ENCODE measurements at places on chromosomes 2 and 18. TPM values are rescaled to one million over a fixed set of nuclear protein-coding genes. Genes with fewer than 3 reads are reported as not detected.

DNA sequence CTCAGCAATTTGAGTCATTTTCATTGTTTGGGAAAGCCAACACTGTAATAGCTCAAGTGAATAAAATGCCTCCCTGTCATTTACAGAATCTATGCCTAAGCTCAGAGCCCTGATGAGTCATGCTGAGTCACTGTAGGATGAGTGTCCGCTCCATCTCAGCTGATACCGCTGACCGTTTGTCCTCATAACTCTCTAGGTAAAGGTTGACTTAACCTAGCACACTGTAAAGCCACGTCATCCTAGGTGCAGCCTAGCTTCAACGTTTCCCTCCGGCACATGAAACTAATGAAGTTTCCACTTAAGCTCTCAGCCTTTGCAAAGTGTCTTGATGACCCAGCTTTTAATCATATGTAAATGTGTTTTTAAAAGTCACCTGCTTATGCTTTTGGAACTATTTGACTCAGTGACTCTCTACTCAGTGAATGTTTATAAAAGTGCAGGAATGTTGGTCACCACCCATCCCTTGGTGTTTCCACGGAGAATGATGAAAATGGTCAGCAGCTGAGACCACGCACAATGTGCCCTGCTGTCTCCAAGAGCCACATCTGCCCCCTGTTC is 154.0 kb downstream of the PMAIP1 start:
- peak; percentile 100 for DNase-seq

DNA sequence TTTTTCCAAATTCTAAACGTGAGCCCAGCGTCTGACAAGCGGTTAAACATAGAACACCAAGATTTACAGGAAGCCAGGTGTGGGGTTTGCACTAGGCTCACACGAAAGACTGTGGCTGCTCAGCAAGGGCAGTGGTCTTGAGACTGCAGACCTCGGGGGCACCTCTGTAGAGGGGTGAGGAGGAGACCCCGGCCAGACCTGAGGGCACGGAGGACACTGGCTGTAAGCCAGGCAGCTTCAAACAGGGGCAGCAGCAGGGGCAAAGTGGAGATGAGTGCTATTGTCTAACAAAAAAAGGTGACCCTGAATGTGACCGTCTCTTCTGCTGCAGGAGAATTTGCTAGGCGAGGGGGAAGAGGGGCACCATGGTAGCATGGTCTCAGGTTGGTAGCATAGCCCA is 140.3 kb downstream of the CYP26B1 start:
- DNase-seq, result no peak

- peak; percentile 80 for DNase-seq
Observed at GRCh38 chr2:219684721-219685689, 57.6 kb downstream of the SLC4A3 start.

GRCh38 chr2:84830758-84831500 is 50.0 kb downstream of the TRABD2A start:
- DNase-seq, result no peak

GRCh38 chr18:60543646-60544045 is 171.1 kb upstream of the MC4R start:
- peak; percentile 6 for DNase-seq

GRCh38 chr2:220930271-220931076 is 641.6 kb downstream of the EPHA4 start:
- no peak for DNase-seq

DNA sequence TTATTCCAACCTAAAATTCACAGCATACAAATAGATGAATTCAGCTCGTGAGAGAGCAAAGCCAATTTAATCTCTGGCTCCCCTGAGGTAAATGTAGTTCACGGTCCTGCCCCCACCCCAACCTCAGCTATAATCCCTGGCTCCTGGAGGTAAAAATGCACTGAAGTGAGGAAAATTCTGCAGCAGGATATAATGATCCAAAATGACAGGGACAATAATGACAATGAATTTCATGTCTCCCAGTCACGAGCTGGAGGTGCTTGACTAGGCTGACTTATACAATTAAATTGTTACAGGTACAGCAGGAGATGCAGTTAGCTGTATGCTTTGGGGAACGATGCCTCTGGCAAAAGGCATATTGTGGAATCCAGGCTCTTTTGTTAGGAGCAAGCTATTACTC is 82.0 kb downstream of the GPD2 start:
- DNase-seq, result no peak

DNA sequence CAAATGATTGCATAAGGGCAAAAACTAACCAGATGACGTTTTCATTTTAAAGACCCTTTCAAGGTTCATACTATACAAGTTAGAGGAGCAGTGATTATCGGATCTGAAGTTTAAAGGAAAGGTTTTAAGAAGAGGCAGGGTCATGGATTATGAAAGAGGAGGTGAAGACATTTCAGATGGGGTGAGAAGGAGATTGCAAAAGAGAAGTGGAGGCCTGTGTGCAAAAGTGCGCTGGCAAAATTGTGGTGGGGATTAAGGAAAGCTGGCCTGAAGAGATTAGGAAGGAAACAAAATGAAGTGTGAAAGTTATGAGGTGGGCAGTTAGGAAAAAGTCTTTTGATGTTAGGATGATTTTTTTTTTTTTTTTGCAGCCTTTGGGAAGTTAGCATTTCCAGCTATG is 935.7 kb upstream of the FAM98A start:
- DNase-seq, result no peak

DNA sequence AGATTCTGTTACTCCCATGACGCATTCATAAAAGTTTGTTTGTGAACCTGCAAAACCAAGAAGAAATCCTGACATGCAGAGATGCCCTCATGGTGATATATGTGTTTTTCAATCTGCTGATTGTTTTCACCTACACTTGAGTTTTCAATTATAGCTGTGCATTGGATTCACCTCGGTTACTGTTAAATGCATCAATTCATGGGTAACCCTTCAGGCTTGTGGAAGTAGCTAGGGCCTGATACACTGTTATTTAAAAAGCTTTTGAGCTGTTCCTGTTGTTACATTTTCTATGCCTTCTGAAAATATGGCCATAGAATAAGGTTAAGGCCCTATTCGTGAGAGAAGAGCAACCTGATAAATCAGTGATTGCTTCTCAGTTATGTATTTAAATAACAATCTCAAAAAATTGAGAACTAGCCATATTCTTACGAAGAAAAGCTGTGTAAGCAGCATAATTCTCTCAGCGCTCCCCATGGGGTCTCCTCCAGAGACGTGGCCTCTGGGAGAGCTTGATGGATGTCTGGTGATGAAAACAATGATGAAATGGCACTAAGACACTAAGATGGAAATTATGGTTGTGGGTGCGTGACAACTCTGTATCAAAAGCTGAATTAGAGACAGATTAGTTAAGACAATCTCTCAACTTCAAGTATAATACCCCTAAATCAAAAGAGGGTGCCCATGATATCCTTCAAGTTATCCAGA is 60.5 kb downstream of the RIT2 start:
- DNase-seq, result no peak

GRCh38 chr18:62497190-62497772 is 25.5 kb upstream of the ZCCHC2 start:
- DNase-seq, result no peak

DNA sequence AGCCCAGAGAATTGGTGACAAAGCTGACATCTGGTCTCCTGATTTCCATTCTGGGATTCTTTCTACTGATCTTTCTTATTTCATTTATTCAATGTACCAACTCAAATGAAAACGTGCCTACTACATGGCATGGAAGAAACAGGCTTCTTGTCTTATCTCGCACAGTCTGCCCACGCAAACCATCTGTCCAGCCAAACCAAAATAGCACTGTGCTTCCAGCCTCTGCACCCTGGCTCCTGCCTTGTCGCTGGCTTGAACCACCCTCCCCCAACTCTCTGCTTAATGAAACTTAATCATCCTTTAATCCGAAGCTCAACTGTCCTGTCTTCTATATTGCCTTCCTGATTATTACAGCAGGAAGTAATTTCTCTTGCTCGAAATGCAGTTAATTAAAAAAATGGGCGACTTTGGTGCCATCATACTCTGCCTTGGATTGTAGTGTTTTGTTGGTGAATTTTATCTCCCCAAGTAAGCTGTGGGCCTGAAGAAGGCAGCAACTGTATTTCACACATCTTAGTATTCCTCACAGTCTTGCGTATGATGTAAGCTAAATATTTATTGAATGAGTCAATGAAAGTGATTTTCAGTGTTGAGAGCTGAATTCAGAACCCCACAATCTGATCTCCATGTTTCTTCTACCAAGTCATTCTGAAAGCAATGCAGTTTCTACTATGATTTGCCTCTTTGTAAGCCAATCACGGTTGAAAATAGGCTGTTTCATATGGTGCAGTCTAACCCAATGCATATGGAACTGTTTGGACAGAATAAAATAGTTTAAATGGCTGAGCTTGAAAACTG is 190.8 kb downstream of the TMEM247 start:
- DNase-seq, result peak; percentile 37

DNA sequence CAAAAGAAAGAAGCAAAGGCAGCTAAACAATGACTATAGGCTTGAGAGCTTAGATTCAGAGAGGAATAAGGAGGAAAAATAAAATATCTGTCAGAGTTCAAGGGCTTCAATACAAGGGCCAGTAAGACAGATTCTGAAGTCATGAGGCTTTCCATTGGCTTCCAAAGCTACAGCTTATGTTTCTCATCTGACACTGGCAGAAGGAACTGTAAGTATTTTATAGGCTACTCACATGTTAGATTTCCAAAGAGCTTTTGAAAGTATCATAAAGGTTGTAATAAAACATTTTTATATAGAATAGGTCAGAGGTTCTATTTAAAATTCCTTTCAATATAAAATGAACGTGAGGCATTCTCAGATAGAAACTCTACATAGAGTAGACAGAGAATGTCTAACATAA is 746.6 kb upstream of the NXPH2 start:
- DNase-seq, result no peak

DNA sequence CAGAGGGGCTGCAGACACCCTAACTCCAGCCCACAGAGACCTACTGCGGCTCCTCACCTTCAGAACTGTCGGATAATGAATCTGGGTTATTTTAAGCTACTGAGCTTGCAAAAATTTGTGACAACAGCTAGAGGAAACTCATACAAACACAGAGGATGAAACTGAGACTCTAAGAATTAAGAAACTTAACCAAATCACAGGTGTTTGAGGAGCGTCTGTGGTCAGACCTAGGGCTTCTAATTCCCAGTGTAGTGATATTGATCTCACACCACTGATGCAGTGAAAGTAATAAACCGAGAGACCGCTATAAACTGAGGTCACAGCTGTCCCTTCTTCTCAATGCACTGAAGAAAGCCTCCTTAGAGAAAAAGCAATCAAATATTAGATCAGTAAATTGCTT is 110.1 kb downstream of the RGPD3 start:
- DNase-seq, result no peak

GRCh38 chr2:111626865-111627163 is 257.2 kb downstream of the ANAPC1 start:
- DNase-seq, result no peak

DNA sequence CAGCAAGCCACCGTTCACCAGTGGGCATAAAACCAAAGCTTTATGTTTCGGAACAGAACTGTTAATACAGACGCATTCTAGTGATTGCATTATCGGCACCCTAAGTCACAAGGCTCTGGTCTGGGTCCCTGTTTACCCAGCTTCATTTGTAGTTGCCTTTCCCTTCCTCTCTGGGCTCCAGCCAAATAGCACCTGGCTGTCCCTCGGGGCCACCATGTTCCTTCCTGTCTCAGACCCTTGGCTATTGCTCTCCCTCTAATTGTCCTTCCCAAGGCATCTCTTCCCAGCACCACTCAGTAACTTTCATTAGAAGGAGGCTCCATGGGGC is 75.3 kb downstream of the SDC1 start:
- DNase-seq, result no peak

DNA sequence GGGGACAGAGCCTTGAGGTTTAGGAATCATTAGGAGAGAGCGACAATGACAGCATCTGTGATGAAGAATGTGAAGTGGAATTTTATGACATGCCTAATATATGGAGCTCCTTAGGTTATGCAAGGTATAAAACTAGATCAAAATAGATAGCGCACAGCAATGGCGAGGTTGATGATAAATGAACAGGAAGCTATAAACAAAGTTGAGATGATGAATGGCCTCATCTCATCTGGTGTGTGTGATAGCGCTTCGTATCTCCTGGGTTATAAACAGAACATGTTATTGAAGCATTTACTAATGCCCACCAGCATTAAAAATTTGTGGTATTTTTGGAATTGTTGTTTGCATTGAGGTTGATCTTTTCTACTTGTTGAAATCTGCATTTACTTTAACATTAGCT is 231.5 kb downstream of the LTBP1 start:
- DNase-seq, result no peak

DNA sequence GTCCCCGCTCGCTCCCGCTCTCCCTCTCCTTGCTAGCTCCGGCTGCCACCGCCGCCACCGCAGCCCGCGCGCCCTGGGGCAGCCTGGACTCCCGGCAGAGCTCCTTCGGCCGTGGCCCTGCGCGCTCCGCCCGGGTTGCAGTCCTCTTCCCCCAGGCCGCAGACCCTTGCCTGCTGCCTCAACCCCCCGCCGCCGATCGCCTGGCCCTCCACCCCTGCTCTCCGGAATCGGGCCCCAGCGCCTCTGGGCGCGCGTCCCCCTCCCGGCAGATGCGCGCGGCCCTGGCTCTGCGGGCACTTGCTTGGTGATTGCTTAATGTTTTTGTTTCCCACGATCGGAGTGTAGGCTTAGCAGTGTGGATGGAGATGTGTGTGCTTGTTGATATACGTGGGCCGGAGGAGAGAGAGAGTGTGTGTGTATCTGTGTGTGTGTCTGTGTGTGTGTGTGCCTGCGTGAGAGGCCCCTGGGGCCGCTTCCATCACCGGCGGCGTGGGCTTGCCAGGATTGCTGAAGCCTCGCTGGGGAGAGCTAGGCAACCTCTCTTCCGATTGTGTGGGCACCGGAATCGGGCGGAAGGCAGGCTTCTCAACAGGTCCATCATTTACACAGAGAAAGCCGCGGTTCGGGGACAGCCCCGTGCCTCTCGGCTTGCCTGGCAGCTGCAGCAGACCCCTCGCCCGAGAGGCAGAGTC is 877 bp downstream of the INHBB start:
- peak; percentile 25 for DNase-seq

- DNase-seq, result no peak
Observed at GRCh38 chr2:55888936-55889335, 34.6 kb downstream of the EFEMP1 start.

DNA sequence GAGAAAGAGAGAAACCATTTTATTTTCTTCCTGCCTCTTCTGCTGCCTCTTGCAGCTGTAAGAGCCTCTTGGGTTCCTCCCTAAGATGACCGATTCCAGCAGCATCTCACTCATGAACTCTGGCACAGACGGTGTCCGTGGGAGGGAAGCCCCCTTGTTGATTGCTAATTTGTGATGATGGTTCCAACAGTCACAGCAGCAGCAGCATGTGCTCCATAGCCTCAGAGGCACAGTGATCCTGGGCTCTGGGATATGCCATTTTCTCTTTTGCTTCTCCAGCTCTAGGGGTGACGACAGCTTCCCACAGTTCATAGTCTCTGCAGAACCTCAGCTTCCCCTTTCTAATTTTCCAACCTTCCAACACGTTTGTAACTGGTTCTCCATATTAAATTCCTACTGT is 324.2 kb upstream of the HS6ST1 start:
- no peak for DNase-seq

Gene CGREF1
- total RNA-seq, result 0.20 TPM

Gene ATP6V1B1
- not detected for total RNA-seq

Gene PRSS56
- not detected for total RNA-seq

Gene MEP1B
- total RNA-seq, result not detected

Gene LYPD6B
- 0.15 TPM for total RNA-seq

Gene ASB18
- total RNA-seq, result not detected

All from renal cortical epithelial cell (primary cell).